ENCODE measurements at places on chromosomes 4 and X.

DNA sequence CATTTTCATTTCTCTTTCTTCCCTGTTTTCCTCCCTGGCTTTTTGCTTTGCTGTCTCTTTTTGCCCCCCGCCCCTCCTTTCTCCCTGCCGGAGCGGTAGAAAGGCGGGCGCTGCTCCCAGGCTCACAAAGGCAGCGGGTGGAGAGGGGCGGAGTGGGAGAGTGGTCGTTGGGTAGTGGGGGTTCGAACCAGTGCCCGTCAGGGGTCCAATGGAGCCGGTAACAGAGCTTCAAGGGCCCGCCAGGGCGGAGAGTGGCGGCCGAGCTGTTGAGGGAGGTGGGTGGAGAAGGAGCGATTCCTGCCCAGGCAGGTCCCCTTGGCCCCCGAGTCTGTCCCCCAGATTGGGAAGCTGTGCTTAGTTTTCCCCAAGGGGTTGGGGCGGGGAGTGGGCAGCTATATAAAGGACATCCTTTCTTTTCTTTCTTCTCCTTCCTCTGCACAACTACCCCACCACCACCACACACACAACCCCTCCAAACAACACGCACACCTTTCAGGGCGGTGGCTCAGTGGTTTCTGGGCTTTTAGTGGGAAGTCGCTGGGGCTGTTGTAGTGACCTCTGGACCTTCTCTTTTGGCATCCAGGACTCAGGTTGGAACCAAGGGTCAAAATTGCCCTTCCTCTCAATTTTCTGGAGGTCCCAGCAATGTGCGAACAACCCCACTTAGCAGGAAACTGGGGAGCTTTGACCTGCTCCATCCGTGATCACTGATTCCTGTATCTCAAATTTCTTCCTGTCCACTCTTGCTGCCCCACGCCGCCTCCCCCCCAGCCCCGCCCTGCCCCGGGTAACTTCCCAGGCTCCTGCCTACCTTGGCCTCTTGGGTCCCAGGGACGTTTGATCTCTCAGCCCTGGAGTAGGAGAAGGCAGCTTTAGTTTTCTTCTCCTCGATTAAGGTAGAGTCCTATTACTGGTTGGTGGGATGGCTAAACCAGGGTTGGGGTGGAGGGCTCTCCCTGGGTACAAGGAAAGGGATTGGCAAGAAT, 1.9 kb downstream of the EFNB1 start:
- DNase-seq = no peak

GRCh38 chrX:41781500-41781899, 57.5 kb downstream of the GPR82 start:
- peak; percentile 32 for DNase-seq

- peak; percentile 46 for DNase-seq
These were observed 47.7 kb downstream of the TIGD2 start for GRCh38 chr4:89158884-89159503.

DNA sequence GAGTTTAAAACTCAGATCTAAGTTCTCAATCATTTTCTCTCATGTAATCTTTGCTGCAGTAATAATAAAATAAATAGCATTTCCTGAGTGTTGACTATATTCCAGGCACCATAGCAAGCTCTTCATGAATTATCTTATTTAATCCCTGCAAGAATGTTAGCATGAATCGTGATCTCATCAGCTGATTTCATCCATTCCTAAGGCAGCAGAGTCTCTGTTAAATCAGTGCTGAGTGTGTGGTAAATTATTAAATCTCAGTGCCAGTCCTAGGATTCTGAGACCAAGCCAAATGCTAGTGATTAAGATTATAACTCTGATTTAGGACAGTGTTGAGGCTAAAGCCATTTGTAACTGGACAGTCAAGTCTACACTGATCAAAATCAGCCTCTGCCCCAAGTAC, 240.3 kb upstream of the TAPT1 start:
- DNase-seq = no peak

GRCh38 chrX:69323786-69324720, 158.8 kb upstream of the PJA1 start:
- no peak for DNase-seq

DNA sequence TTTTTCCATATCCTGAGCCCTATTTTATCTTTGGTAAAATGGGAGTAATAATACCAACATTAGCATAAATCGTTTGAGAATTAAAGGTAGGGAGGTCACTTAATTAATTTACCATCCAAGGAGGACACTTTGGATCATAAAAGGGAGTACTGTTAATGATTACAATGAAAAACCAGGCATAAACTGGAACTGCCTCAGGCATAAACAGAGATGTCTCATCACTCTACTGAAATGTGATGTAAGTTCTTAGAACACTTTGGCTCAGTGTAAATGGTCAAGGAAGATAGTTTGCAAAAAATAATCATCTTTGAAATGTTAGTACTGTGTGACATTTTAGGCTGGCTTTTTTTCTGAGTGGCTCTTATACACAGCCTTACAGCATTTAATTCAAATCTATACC, 268.7 kb downstream of the SLC39A8 start:
- DNase-seq = peak; percentile 7

DNA sequence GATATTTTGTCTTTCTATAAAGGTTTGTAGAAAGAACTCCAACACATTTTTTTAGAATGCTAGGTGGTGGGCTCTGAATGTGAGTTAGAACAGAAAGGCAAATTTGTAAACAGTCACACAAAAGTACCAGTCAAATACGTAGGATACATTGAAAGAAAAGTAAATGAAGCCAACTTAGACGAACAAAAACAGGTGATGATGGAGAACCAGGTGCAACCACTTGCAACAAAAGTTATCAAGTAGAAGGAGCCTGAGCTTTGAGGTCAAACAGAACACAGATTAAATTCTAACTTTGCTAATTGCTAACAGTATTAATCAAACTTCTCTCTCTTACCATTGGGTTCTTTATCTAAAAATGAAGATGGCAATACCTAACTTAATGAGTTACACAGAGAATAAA, 62.7 kb upstream of the DAPP1 start:
- no peak for DNase-seq

GRCh38 chr4:176261481-176261880, 7.5 kb downstream of the ASB5 start:
- peak; percentile 27 for DNase-seq

DNA sequence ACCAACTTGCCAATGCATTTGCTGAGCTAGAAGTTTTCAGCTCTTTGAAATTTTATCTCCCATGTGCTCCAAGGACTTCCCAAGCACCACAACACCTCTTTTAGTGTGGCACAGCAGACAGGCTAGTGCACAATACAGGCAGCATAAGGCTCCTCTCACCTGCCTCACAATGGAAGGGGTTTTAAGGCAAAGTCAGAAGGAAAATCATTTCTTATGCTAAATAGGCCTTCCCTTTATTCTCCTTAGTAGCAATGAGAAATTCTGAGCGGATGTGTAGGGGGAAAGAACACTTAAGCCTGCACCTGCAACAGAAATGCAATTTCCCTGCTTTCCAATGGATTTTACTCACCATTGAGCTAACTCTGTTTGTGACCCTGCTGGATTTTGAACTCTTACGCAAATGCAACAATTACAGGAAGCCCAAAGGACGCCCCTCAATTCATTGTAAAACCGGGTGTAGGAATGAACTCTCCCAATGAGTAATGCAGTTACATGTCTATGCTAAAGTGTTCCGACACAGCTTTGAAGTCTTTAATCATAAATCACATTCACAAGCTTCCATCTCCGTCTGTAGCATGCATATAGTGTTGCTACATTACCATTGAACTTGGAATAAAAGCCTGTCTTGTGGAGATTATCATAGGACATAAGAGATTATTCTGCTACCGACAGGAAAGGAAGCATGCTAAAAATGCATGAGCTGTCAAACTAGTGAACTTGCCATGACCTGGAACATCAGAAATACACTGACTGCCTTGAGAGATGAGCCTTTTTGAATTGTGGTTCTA, 1084.9 kb downstream of the RPA4 start:
- peak; percentile 7 for DNase-seq

DNA sequence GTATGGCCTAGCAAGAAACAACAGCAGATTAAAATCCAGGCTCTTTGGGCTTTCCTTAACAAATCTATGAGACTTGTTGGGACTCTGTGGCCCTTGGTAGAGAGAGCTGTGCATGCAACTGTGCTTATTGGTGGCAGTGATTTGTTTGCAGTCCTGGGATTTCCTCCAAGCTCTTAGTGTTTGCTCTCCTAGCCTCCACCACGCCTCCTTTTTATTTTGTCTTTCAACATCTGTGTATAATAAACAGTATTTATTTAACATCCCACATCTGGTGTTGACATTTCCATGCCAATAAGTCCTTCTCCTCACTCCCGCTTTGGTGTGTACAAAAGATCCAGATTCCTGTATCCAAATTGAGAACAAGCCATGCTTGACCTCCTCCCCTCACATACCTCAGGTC, 3.1 kb downstream of the TNMD start:
- no peak for DNase-seq

- DNase-seq = no peak
These were observed 15.0 kb downstream of the UVSSA start for GRCh38 chr4:1362046-1362445.

GRCh38 chr4:66927937-66928336, 617.4 kb downstream of the CENPC start:
- DNase-seq = no peak

GRCh38 chrX:134396174-134396573, 63.8 kb upstream of the HPRT1 start:
- peak; percentile 29 for DNase-seq

DNA sequence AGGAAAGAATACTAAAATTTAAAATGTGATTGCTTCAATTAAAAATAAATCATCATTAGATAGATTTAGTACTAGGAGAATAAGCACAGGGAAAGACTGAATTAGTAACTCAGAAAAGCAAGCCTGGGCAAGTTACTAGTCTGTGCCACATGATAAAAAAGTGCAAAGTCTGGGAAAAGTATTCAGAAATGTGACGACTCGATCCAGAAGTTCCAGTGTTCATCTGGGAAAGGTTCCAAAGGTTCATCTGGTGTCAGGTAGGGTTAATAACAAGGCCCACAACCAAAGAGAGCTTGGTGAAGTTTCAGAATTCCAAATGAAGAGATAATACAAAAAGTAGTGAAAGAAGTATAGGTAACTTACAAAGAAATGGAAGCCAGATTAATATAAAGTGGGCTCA, 78.3 kb upstream of the ARSJ start:
- no peak for DNase-seq

- DNase-seq = peak; percentile 1
These were observed 34.1 kb upstream of the ZNF81 start for GRCh38 chrX:47802589-47802988.

- DNase-seq = peak; percentile 35
These were observed 76.5 kb upstream of the BCOR start for GRCh38 chrX:40174001-40174853.

GRCh38 chr4:89518259-89518658, 210.7 kb upstream of the GPRIN3 start:
- DNase-seq = no peak

DNA sequence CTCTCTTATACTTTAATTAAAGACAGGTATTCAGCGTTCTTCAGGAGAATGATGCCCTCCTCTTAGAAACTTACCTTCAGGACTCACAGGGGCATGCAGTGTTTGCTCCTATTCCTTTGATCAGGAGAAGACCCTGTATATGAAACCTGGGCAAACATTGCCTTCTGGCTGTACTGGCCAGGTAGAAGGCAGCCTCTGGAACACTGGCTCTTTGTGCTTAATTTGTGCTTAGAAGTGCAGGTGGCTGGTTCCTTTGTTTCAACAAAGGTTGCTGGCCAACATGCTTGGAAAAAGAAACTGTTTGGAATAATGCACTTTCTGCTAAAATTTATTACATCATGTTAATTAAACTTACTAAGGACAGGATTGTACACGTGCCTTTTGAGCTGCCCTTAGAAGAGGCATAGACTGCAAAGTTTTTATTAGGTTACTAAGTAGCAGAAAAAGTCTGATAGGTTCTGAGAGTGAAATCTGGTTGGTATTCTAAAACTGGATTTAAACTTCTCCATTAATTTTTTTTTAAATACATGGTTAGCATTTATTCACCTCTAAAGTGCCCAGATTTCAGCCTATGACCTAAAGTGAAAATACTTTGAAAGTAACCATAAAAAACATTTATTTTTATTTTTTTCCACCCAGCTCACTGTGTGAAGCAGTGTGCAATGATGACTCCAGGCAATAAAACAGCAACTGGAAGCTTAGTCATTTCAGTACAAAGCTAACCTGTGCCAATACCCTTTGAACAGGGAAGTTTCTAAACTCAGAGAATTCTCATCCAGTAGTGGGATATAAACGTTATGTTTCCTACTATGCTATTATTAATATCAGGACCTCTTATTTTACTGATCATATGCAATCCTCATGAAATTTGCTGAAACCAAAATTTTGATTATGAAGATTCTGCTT, 11.3 kb downstream of the RASSF6 start:
- DNase-seq = no peak

GRCh38 chrX:107454302-107454701, 4.8 kb downstream of the FRMPD3 start:
- DNase-seq = no peak
